ENCODE measurements at places on chromosomes 5 and 9. TPM values are rescaled to one million over a fixed set of nuclear protein-coding genes. Genes with fewer than 3 reads are reported as not detected.

The CARD9 gene
- 0.40 TPM for total RNA-seq

The PRR16 gene
- 0.66 TPM for total RNA-seq

The GPR150 gene
- 0.29 TPM for total RNA-seq

The CYSRT1 gene
- total RNA-seq = 0.29 TPM

The CDC20B gene
- total RNA-seq = 0.13 TPM

The AFAP1L1 gene
- 102 TPM for total RNA-seq

The DPM2 gene
- total RNA-seq = 12.2 TPM

The PCDHB6 gene
- 0.07 TPM for total RNA-seq

The SNCAIP gene
- total RNA-seq = 23.0 TPM

The LCN9 gene
- not detected for total RNA-seq

The MEGF10 gene
- total RNA-seq = 0.14 TPM

The NDFIP1 gene
- 90.6 TPM for total RNA-seq

The MLANA gene
- total RNA-seq = not detected

The PRUNE2 gene
- 29.1 TPM for total RNA-seq

All from thoracic aorta endothelial cell (primary cell).